DMS153 (cell line): ENCODE measurements at places on chromosomes 1 and 21.

- no peak for DNase-seq
Observed at GRCh38 chr1:63662056-63662836, 69.0 kb downstream of the PGM1 start.

GRCh38 chr21:44677881-44678280 lies 4.1 kb downstream of the KRTAP12-1 start:
- no peak for DNase-seq

GRCh38 chr1:245797592-245798348 lies 643.0 kb downstream of the KIF26B start:
- DNase-seq: no peak

DNA sequence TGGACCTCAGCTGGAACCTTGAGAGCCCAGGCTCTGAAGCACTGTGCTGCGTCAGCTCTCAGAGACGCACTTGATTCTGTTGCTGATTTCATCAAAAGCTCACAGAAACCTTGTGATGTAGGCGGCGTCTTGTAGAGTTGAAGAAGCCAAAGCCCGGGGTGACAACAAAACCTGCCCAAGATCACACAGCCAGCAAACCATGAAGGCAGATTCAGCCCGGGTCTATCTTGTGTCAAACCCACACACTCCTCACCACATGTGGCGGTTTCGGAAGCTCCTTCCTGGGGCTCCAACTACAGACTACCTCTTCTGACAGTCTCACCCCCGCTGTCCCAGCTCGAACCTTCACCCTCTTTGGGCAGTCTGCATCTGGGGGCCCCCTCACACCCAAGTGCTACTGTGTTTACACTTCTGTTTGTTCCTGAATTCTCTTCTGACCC lies 50.4 kb downstream of the TENT5C start:
- no peak for DNase-seq

DNA sequence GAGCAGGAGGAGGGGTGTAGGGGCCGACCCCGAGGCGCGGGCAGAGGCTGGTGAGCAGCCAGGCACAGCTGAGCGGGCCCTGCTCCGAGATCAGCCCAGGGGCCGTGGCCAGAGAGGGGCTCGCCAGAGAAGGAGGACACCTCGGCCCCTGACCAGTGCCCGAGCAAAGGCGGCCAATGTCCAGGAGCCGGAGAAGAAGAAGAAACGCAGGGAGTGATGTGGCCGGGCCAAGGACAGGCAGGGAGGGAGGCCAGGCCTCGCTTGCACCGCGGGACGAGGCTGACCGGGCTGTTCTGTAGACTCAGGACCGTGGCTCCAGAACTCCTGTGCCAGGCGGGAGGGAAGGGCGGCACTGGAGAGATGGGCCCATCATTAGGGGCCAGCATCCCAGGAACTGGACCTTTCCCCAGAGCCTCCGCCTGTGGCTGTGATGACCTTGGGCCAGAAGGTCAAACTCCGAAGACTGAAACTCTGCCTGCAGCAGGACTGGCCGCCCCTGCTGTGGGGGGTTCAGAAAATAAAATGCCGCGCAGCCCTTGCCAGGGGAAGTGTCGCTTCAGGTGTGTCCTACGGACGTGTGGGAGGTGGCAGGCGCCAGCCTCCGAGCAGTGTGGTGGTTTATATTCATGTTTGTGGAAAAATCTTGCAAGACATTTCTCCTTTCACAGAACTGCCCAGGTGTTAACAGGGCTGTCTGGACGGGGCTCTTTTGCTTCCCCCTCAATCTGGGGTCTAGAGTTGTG lies 14.4 kb downstream of the RRP1 start:
- DNase-seq: no peak

GRCh38 chr21:42861311-42861847 lies 18.0 kb downstream of the WDR4 start:
- no peak for DNase-seq

GRCh38 chr1:63403386-63403785 lies 36.0 kb downstream of the ALG6 start:
- no peak for DNase-seq

DNA sequence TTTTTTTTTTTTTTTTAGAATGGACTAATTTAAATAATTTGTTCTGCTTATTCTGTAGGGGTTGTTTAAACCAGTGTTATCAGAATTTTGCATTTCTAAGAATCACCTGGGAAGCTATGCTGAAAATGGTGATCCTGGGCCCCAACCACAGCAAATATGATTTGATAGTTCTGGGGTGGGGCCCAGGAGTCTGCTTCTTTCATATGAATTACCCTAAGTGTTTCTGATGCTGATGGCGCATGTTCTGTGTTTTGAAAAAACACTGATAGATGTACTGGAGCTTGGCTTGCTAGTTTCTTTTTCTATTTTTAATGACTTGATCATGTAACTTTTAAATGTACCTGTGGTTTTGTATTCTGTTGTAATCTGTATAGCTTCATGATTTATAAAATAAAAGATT lies 89.3 kb downstream of the CDC14A start:
- no peak for DNase-seq

- no peak for DNase-seq
Observed at GRCh38 chr1:214219902-214220301, 61.1 kb upstream of the SMYD2 start.

DNA sequence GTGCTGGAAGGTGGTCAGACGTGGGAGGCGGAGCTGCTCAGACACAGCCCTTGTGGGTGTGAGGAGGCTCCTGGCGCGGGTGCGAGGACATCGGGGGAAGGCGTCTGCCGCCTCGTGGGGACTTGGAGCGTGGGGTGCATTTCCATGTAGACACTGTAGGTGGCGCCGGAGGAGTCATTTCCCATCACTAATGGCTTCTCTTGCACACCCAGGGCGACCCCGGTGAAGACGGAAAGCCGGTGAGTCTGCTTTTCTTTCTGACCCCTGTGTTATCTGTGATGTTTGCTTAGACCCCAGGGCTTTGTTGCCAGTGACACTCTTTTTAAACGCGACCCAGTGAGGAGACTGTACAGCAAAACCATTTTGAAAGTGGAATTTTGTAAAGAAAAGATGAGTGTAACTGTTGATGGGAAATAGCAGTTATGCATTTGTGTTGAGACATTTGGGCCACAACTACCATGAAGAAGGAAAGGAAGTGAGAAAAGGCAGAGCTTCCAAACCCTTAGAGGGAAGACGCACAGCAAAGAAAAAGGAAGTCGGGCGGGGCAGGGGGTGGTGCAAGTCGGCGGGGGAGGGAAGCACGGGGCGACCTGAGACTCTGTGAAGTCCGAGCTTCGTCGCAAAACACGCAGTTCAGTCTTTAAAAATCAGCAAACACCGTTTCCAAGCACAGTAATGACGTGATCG lies 64.0 kb downstream of the SLC19A1 start:
- DNase-seq: no peak

DNA sequence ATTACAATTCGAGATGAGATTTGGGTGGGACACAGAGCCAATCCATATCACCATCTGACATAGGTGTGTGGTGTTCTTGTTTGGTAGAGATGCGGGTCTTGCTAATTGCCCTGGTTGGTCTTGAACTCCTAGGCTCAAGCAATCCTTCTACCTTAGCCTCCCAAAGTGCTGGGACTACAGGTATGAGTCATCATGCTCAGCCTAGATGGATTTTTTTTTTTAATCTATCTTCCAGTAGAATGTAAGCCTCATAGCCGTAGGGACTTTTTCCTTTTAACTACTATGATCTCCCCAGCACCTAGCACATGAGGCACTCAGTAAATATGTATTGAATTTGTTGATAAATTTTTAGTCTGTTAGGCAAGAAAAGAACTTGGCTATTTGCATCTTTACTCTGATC lies 94.6 kb upstream of the TENT5C start:
- no peak for DNase-seq

DNA sequence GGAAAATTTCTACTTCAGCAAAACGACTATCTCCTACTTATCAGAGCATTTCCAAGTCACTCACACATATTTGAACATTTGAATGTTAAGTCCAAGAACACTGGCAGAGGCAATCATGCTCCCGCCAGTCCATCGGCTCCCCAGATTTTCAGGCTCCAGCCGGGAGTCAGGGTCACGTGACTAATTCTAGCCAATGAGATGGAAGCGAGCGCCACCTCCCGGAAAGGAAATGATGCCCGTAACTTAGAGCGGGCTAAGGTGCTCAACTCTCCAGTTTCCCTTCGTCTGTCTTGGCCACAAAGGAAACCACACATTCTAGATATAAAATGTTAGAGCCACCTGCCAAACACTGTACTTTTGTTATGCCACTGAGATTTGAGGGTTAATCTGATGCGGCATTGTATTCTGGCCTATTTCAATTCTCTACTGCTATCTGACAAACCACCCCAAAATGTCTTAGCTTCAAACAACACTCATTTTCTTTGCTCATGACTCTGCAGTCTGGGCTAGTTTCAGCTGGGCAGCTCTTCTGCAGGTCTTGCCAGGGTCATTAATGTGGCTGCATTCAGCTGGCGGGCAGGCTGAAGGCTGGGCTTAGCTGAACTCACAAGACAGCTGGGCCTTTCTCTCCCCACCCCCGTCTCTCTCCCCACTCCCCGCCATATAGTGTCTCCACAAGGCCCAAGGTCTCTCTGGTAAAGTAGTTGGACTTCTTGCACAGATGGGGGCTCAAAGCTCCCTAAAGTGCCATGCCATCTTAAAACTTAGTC lies 16.5 kb upstream of the LHX4 start:
- no peak for DNase-seq

- DNase-seq: no peak
Observed at GRCh38 chr1:1941211-1941841, 22.2 kb upstream of the TMEM52 start.

- DNase-seq: no peak
Observed at GRCh38 chr1:1082776-1083415, 8.8 kb upstream of the RNF223 start.

DNA sequence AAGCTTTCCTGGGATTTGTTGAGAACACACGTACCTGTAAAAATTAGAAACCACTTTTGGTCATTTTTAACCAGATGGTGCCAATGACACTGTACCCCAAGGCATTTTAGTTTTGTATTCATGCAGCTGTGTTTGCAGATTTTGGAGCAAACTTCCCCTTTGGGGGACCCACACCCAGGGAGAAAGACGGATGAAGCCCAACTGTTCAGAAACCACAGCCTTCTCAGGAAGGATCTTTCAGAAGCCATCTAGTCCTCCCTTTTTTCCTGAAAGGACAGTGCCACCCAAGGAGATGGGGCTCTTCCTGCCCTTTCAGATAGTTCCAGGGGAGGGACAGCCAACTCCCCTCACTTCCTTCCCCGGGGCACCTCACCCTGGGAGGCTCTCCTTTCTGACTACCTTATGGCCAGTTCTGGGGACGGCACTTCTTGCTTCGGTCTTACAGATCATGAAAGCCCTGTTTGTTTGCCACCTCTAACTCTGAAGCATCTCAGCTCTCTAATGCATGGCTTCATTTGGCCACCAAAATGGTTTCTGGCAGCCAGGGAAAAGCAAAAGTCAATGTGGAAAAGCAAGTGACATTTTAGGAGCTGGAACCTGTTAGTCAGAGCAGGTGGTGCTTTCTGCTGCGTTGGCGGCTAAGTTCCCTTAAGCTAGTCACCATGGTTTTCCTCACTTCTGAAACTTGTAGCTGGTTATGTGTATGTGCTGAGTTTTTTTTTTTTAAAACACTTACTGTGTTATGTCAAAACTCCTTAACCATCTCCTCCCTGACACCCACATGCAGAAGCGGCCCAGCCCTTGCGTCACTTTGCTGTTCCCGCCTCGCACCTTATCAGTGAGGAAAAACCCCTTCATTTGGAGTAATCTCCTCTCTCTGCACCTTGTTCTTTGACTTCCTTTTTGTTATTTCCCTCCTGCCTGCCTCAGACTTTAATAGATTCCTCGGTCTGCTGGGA lies 10.1 kb downstream of the TMCC2 start:
- no peak for DNase-seq

GRCh38 chr1:94296018-94296417 lies 58.6 kb upstream of the ARHGAP29 start:
- DNase-seq: no peak

DNA sequence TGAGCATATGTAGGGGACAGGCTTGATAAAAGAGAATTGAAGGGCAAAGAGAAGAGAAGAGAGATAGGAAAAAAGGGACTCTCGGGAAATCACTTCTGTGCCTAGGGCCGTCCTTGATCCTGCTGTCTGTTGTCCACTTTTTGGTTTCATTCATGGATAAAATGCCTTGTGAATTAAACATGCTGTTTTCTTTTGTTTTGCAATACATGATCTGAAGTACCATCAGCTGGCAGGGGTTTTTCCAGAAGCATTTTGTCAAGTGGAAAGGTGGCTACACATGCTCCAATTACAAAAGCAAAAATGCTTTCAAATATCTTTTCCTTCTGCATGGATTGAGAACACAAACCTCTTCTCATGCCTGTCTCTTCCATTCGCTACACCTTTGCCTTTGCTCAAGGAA lies 361.7 kb downstream of the PDE4B start:
- no peak for DNase-seq

GRCh38 chr21:35988416-35989137 lies 71.7 kb downstream of the SETD4 start:
- no peak for DNase-seq

- no peak for DNase-seq
Observed at GRCh38 chr1:54309631-54310366, 96.4 kb downstream of the SSBP3 start.

- DNase-seq: no peak
Observed at GRCh38 chr21:28738882-28739281, 253.8 kb downstream of the LTN1 start.

DNA sequence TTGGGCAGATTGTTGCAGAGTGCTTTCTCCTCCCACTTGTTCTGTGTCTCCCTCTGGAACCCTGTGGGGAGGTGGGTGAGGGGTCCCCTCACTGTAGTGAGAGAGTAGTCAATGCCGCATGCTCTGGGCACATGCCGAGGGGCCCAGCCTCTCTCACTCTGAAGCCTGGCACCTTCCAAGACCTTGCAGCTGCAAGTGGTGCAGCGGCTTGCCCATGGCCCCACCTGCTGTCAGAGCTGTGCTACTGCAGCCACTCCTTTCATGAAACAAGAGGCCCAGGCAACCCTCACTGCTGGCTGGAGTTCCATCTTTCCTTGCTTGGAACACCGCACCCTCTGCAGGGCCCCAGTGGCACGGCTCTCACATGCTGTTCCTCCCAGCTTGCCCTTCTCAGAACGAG lies 58.4 kb upstream of the COL6A1 start:
- no peak for DNase-seq

- DNase-seq: no peak
Observed at GRCh38 chr1:11391327-11391726, 87.6 kb upstream of the DISP3 start.

GRCh38 chr21:41772351-41773080 lies 5.7 kb upstream of the RIPK4 start:
- DNase-seq: no peak

GRCh38 chr1:115437196-115437595 lies 99.1 kb upstream of the NGF start:
- DNase-seq: peak; percentile 81

DNA sequence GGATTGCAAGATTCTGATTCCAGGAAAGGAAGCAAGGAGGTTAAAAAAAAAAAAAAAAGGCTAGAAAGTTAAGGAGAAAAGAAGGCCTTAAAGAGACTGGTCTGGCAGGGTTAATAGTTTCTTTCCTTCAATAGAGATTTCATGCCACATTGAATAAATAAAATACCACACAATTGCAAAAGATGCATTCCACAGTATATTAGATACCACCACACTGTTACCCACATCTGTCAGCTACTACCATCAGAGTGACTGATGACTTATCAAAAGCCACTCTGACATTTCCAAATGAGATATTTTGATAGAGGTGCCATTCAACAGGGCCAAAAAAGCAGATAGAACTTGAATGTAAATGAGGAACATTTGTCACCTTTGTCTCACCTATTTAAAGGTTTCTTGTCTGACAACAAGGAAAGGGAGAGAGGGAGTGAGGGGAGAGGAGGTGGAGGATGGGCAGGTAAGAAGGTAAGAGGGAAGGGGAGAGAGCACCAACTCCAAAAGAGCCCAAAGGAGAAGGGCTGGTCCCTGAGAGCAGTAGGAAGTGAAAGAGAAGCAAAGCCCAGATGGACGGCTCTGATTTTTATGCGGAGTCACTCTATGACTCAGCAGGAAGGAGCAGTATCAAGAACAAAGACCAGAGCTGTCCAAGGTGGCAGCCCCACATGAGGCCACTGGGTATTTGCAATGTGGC lies 38.3 kb downstream of the LRRN2 start:
- peak; percentile 70 for DNase-seq
